ENCODE measurements at places on chromosomes 12 and 14.

DNA sequence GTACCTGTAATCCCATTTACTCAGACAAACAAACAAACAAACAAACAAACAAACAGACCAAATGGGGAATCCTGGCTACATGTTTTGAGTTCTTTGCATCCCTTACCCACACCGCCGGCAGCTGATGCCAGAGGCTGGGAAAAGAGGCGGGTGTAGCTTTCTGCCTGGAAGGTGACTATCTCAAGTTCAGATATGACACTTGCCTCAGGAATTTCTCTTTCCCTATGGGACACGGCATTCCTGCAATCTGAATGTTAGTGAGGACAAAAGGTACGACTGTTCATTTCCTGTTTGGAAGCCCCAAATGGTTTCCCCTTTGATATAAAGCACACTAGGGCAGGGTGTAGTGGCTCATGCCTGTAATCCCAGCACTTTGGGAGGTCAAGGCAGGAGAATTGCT, 2.9 kb downstream of the MYL2 start:
- DNase-seq = no peak

GRCh38 chr14:36428350-36428749, 91.7 kb downstream of the NKX2-1 start:
- no peak for DNase-seq

- no peak for DNase-seq
Measured at GRCh38 chr12:32920506-32921085, 24.0 kb upstream of the PKP2 start.

GRCh38 chr12:50400104-50400637, 514 bp upstream of the LARP4 start:
- DNase-seq = no peak

DNA sequence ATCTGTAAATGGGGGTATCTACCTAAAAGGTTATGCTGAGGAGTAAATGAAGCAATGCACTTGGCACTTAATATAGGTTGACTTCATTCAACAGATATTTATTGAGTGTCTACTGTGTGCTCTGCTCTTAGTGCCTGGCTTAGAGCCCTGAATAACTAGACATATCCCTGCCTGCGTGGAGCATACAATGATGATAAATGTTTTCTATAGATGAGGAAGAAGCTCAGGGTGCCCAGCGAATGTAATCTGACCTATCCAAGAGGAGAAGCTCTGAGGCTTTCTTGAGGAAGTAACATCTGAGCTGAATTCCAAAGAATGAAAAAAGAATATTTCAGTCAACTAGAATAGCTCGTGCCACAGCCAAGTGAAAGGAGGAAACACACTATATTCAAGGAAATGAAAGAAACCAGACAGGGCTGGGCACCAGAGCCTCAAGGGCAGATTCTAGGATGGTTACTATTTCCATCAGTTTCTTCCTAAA, 17.9 kb upstream of the HIGD1C start:
- no peak for DNase-seq

DNA sequence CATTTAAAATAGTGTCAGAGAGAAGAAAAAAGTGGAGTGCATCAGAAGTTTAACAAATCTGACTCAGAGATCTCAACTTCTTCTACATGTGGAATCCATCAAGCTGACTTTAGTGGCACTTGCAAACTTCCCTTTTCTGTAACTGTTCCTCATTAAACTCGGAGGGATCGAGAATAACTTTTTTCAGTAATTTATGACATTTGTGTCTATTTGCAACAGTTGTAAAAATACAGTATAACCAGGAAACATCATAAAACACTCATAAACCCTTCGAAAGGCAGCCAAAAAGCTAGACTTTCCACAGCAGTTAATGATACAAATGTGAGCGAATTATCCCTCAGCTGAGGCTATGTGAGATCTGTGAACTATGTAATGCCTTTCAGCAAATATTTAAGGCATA, 1936.8 kb upstream of the SEL1L start:
- no peak for DNase-seq

Measured in GM18507 (cell line).